Breast epithelium (tissue), 4 donors: ENCODE measurements at places on chromosomes 5 and 9.

- no peak for DNase-seq
Measured at GRCh38 chr5:42600441-42600840, 156.2 kb upstream of the CCDC152 start.

GRCh38 chr9:1580215-1580614, 434.9 kb upstream of the SMARCA2 start:
- DNase-seq, result no peak

GRCh38 chr5:97937846-97938245, 754.8 kb upstream of the RIOK2 start:
- DNase-seq, result no peak

DNA sequence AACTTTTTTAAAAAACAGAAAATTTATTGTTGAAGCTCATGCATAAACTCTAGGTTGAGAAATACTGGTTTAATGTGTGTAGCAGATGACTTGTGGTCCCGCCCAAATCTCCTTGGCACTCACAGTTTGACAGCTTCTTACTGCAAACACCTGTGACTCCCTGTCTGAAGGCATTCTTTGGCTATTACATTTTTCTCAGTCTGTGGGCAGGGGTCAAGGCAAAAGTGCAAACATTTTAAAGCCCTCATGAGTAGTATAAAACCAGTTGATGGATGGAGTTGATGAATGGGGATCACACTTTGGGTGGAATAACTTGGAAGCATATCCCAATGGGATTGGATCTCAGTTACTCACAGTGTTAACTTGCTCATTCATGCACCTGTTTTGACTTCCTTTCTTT, 1007.0 kb upstream of the NUDT12 start:
- no peak for DNase-seq

DNA sequence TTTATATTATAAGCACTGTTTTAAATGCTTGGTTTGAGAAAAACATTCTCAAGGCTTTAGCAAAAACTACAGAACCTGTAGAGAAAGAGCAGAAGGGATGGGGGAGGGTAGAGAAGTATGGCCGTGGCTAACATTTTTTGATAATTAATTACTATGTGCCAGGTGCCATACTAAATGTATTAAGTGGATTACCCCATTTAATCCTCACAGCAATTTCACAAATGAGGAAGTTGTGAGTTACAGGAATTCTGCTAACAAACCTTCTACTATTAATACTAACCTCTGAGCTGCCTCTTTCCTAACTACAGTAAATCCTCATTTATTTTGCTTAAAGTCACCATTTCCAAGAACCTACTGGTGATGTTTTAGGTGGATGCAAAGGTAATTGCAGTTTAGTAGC, 157.9 kb downstream of the RNF180 start:
- DNase-seq, result no peak

- no peak for DNase-seq
Measured at GRCh38 chr5:150485693-150486401, 22.1 kb upstream of the NDST1 start.

- no peak for DNase-seq
Measured at GRCh38 chr5:146606893-146607292, 90.9 kb upstream of the GPR151 start.
